ENCODE measurements at places on chromosomes 2 and 18.
A peak's percentile ranks its signal among the peaks of the same experiment; 100 is the strongest.

DNA sequence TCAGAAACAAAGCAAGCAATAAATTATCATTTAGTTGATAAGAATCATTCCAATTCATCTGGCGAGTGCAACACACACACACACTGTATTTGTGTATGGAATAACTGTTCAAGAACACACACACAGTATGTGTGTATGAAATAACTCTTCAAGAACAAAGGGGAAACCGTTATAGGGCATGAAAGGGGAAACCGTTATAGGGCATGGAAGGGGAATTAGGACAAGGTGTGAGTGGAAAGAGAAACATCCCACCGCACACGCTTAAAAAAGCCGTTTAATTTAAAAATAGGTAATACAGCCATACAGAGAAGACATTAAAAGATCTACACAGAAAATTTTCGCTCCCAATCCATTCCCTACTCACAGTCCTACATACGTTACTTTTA, 607 bp upstream of the TSN start:
- no peak for DNase-seq

- no peak for DNase-seq
These were observed 51.6 kb downstream of the APOB start for GRCh38 chr2:20992201-20992711.

GRCh38 chr2:191831410-191831994, 15.4 kb downstream of the CAVIN2 start:
- no peak for DNase-seq

GRCh38 chr2:109655287-109655686, 41.1 kb downstream of the SOWAHC start:
- no peak for DNase-seq

DNA sequence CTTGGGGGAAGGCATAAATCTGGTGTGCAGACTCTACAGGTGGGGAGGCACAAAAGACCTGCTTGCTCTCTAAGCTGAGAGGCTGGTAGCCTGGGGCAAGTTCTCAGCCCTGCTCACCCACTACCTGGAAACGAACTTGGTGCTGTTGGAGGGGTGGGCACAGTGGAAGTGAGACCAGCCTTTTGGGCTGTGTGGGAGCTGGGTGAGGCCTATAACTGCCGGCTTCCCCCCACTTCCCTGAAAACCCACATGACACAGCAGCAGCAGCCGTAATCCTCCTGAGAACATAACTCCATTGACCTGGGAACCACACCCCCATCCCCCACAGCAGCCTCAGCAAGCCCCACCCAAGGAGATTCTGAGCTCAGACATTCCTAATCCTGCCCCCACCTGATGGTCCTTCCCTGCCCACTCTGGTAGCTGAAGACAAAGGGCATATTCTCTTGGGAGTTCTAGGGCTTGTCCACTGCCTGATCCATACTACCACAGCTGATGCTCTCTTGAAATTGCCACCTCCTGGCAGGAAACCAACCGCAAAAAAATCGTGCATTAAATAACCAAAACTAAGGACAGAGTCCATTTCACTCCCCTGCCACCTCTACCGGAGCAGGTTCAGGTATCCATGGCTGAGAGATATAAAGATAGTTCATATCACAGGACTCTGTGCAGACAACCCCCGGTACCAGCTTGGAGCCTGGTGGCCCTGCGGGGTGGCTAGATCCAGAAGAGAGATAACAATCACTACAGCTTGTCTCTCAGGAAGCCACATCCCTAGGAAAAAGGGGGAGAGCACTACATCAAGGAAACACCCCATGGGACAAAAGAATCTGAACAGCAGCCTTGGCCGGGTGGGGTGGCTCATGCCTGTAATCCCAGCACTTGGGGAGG, 178.1 kb downstream of the NDUFA10 start:
- DNase-seq: peak; percentile 62

GRCh38 chr2:223647258-223647952, 45.2 kb upstream of the SCG2 start:
- DNase-seq: no peak

- DNase-seq: no peak
These were observed 106.9 kb downstream of the COL4A4 start for GRCh38 chr2:227057060-227057459.

- no peak for DNase-seq
These were observed 31.6 kb upstream of the ALK start for GRCh38 chr2:29952973-29953372.

GRCh38 chr2:117232305-117232704, 582.2 kb upstream of the DDX18 start:
- peak; percentile 1 for DNase-seq

- no peak for DNase-seq
These were observed 106.8 kb upstream of the SERPINE2 start for GRCh38 chr2:224145751-224146355.

DNA sequence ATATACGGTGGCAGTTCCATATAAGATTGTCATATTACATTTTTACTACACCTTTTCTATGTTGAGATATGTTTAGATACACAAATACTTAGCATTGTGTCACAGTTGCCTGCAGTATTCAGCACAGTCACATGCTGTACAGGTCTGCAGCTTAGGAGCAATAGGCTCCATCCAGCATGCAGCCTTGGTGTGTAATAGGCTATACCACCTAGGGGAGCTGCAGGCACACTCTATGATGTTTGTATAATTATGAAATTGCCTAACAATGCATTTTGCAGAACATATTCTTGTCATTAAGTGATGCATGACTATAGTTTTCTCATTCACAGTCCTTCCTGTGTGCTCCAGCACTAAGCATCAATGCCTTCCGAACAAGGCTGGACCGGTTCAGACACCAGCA, 133.4 kb downstream of the NDUFA10 start:
- no peak for DNase-seq

- DNase-seq: no peak
These were observed 52.8 kb upstream of the CTAGE1 start for GRCh38 chr18:22470248-22471235.

GRCh38 chr2:206083602-206084438, 2.2 kb downstream of the INO80D start:
- DNase-seq: no peak

DNA sequence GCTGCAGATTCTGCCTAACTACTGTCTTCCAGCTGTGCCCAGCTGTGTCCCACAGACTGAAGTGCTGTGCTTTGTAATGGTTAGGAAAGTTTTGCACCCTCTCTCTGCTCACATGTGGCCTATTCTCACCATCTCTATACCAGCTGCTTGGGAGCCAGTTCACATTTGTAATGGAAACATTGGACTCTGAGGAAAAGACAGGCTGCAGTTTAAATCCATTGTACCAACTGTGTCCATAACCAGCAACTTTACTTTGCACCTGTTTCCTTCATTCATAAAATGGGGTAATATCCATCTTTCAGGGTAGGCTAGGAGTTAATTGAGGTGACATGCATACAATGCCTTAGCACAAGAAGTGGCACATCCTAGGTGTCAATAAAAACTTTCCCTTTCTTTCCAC, 344.0 kb downstream of the TNS1 start:
- DNase-seq: no peak

GRCh38 chr2:217930761-217931563, 71.8 kb downstream of the TNS1 start:
- no peak for DNase-seq

DNA sequence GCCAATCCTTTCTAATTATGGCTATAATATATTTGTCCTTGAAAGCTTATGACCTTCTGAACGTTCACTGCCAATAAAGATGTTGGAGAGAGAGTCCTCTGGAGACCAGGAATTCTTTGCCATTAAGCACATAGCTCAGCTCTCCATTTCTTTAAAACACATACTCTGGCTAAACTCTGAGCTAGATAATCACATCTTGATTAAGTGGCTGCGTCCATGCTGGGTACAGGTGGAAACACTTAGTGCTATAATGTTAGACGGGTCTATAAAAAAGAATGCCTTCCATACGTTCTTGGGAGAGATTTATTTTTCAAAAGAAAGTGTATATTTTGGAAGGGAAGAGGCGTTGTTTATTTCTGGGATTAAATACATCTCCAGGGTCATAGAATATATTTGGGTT, 314.5 kb downstream of the LPIN1 start:
- no peak for DNase-seq

DNA sequence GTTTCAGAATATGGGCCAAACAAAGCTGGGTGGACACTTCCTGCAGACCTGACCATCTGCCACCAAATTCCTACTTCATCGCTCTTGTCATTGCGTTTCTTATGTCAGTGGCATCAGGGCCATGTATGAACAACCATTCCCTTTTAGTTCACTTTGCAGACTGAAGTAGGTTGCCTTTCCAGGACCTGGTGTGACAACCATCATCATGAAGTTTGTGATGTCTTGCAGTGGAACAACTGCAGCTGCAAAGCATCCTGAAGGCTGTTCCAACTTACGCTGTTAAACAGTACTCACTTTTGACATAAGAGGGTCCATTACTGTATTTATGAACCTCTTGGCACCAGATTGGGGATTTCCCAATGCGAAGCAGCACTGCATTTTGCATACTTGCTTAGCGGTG, 511.6 kb downstream of the ARHGAP15 start:
- no peak for DNase-seq

DNA sequence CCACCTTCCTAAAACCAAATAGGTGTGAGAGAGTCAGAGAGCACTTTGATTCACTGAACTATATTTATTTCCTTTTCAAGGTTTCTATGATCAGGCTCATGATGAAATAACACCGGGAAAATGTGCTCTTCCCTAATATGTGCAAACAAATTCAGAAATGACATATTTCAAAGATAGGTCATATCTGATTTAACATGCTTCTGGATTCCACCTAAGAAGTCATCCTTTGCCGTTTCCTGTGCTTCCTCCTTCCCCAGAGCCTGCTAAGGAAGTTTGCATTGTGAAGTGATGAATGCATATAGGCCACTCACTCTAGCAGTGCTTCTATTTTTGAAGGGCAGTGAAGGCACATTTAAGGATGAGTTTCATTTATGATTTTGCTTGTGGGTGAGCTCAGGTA, 327.6 kb downstream of the TDRD15 start:
- DNase-seq: no peak

DNA sequence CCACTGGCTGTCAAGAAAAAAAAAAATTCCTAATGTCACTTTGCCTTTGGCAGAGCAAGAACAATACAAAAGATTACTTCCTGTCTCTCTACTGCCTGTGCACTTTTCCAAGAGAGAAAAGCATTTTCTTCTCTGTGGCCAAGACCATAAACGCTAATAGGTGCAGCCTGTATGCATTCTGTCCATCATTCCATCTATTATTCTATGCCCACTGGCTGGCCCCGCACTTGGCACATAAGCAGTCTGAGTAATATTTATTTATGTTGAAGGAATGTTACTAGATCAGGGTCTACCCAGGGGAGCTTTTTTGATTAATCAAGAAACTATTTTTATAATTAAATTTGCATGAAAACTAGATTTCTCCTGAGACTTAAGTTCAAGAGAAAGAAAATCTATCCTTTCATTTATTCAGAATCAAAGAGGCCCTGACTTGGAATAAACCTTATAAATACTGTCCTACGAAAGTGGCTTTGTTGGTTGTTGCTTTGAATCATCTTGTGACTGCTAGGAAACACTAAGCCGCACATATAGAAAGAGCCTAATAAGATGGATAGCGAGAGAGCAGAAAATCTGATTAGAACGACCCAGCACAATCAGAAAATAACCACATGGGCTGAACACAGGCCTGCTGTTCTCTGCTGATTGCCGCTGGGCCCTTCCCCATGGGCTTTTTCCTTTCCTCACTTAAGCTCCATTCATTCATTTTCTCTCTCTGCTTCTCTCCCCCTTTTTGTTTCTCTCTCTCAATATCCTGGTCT, 59.4 kb downstream of the MMADHC start:
- no peak for DNase-seq

- DNase-seq: no peak
These were observed 158.0 kb upstream of the RBMS1 start for GRCh38 chr2:160651416-160652200.

GRCh38 chr2:171579481-171579880, 57.2 kb downstream of the CYBRD1 start:
- DNase-seq: no peak

DNA sequence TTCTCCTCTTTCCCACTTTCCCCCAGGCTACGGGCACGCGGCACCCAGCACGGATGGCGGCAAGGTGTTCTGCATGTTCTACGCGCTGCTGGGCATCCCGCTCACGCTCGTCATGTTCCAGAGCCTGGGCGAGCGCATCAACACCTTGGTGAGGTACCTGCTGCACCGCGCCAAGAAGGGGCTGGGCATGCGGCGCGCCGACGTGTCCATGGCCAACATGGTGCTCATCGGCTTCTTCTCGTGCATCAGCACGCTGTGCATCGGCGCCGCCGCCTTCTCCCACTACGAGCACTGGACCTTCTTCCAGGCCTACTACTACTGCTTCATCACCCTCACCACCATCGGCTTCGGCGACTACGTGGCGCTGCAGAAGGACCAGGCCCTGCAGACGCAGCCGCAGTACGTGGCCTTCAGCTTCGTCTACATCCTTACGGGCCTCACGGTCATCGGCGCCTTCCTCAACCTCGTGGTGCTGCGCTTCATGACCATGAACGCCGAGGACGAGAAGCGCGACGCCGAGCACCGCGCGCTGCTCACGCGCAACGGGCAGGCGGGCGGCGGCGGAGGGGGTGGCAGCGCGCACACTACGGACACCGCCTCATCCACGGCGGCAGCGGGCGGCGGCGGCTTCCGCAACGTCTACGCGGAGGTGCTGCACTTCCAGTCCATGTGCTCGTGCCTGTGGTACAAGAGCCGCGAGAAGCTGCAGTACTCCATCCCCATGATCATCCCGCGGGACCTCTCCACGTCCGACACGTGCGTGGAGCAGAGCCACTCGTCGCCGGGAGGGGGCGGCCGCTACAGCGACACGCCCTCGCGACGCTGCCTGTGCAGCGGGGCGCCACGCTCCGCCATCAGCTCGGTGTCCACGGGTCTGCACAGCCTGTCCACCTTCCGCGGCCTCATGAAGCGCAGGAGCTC, 35.4 kb downstream of the KCNK3 start:
- DNase-seq: no peak

DNA sequence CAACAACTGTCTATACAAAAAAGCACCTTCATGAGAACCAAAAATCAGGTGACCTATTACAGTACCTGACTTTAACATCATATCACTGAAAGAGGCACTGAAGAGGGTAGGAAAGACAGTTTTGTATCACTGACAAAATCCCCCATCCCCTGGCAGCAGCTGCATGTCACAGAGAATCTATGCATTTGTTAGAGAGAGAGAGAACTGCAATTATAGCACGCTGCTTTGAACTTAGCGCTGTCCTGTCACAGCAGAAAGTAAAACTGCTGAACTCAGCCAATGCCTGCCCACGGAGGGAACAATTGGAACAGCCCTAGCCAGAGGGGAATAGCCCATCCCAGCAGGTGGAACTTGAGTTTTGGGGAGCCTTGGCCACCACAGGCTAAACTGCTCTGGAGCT, 75.1 kb upstream of the NOL4 start:
- DNase-seq: no peak
